RWPE1 (cell line): ENCODE measurements at places on chromosomes 11 and 22.

DNA sequence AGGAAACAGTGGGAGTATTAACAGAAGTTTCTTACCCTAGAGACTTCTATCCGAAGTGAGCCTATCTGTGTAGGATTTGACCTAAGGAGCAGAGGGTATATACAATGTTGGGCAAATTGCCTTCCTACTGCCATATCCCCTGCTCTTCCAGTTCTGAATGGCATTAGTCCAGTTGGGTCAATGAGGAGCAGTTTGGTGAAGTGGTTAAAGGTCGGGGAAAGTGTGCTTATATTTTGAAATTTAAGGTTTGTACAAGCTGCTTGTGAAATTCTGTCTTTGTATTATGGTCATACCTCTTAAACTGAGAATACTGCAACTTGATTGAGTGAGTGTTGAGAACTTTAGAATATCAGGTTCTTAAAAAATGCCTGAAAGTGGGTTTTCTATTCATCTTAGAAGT, 1.7 kb downstream of the EI24 start:
- no peak for DNase-seq

DNA sequence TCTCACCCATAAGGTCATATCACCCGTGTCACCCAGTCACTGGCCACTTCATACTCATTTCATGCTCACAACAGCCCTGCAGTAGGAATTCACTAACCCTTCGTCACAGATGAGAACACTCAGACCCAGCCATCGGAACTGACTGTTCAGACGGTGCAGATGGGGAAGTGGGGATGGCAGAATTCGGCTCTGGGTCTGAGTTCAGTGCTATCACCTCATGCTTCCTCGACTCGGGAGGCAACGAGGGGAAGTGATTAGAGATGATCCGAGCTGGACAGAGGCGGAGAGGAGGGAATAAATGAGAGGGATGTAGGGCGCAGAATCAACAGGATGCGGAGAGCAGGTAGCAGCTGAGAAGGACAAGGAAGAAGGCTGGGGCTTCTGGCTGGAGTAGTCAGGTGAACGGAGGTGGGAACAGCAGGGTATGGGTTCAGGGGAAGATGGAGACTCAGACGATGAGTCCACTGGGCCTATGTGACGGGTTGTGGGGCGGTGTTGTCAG, 4.7 kb downstream of the B3GNT6 start:
- no peak for DNase-seq

DNA sequence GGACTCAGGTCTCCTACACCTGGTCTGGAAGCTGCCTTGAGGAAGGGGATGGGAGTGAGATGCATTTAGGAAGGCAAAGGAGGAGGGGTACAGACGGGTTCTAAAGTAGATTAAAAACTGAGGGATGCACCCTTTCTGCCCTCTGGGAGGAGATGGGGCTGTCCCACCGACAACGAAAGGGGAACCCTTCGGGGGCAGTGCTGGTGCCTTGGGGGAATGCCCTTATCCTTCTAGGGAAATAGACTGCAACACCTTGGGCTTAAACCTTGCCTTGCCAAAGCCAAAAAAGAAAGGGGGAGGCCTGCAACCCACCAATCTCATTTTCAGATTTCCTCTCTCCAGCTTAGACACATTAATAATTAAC, 89.8 kb downstream of the PLEKHA7 start:
- DNase-seq: no peak

GRCh38 chr11:75035256-75035655, 46.5 kb downstream of the NEU3 start:
- DNase-seq: no peak

DNA sequence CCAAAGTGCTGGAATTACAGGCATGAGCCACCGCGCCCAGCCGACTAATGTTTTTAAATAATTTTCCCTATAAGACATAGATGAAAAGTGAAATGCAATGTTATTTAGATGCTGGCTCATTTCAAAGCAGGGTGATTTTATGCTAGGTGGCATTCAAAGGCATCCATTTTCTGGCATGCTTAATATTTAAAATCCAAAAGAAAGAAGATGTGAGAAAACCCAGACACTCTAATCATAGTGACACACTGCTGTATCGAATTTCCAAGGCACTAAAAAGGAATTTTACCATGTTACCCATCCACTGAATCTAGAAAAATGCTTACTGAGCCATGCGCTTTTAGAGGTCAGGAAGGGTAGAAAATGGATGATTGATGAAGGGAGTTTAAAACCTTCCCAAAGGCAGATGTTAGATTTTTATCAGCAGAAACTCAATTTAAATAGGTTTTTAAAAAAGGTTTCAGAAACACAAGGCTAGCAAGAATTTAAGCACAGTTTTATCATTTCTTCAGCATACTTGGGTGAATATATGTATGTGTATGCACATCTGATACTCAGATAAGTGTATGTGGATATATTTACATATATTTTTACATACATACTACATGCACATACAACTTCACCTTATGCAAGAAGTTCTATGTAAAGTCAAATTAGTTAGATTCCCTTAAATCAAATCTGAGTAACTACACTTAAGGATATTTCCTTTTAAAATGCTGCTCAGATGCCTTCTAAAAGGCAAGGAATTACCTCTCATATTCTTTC, 24.1 kb upstream of the CCDC89 start:
- DNase-seq: no peak

- peak; percentile 18 for DNase-seq
These were observed 152.8 kb upstream of the ZBED5 start for GRCh38 chr11:11010624-11011127.

- DNase-seq: no peak
These were observed 27.3 kb upstream of the RAB38 start for GRCh38 chr11:88202498-88202897.

DNA sequence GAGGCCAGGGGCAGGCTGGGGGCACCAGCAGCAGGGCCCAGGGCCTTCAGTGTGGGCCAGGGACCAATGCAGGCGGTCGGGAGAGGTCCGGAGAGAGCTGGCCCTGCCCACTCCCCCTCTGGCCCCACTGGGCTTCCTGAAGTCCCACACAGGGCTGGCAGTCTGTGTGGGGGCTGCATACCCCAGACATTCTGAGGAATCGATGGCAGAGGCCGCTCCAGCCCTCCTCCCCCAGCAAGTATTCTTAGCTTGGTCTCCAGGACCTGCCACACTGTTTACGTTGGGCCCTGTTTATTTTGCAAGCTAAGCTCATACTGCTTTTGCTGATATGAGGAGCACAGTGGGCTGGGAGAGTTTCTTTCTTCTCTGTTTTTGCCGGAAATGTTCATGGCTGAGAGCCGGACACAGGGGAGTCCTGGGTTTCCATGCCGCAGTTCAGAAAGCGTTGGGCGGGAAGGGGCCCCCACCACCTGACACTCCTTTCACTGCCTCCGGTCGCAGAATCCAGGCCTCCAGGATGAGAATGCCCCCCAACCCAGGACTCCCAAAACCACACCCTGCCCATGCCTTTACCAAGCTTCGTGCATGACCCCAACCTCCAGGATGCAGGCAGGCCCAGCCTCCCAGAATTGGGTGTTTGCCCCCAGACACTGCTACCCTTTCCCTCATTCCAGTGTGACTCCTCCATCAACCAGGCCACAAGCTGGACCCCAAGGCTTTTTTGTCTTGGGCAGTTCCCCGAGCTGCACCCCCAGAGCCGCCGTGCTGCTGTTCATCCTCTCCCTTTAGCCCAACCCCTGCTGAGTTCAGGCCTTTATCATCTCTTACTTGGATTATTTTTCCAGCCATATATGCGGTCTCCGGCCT, 81.8 kb upstream of the KCNQ1OT1 start:
- DNase-seq: no peak

DNA sequence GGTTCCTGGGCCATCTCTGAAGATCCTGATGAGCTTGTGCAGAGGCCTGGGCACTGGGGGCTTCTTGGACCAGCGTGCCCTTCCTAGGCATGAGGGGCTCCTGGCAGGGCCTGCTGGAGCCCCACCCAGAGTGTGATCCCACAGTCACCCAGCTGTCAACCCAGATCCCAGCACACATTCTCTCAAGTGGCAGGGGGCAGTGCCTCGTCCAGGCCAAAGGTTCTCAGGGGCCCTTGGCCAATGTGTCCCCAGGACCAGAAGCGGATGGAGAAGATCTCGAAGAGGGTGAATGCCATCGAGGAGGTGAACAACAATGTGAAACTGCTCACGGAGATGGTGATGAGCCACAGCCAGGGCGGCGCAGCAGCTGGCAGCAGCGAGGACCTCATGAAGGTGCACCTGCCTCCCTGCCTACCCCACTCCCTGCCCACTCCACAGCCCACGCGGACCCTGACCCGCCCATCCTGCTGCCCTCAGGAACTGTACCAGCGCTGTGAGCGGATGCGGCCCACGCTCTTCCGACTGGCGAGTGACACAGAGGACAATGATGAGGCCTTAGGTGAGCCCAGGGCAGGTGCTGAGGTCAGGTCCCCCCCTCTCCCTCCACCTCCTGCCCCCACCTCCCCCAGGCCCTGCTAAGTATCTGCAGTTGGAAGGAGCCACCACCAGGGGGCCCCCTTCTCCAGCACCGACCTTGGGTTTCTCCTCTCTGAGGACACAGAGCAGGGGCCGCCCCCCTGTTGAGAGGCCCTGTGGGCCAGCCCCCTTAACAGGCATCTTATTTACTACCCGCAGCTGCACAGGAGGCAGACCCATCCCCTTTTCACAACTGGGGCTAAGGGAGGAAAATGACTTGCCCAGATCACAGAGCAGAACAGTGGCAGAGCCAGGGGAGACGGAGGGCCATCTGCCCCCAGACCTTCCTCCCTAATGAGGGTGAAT, 14.7 kb downstream of the GGA1 start:
- peak; percentile 54 for DNase-seq

DNA sequence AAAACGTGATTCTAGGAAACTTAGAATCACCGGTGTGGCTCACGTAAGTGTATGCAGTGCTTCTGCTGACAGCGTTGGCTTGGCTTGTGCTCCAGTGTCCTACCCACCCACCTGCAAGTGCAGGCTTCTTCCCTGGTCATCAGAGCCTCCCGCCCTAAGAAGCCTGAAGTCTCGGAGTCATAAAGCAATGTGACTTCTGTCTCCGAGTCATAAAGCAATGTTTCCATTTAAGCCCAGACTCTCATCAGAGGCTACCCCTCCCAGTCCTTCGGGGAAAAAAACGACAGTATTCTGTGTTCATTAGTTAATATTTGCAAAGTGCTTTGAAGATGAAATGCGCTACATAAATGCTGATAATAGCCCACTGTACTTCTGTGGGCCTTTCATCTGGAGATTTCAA, 293.8 kb downstream of the OPCML start:
- no peak for DNase-seq

GRCh38 chr11:88415495-88415894, 78.0 kb upstream of the CTSC start:
- DNase-seq: no peak

DNA sequence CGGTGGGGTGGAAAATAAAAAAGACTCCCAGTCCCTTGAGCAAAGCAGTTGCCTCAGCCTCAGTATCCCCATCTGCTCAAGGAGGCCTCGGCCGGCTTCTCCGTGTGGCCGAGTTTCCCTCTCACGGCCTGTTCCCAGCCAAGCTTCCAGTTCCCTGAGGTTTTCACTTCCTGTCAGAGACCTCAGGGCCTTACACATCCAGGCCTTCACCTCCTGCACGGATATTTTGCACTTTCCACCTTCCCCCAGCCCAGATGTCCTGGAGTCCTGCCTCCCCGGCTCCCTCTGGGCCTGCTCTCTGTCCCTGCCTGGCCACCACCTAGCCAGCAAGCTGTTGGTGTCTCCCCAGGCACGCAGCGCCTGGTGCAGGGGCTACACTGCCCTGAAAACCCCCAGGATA, 41.1 kb upstream of the CD82 start:
- DNase-seq: no peak

DNA sequence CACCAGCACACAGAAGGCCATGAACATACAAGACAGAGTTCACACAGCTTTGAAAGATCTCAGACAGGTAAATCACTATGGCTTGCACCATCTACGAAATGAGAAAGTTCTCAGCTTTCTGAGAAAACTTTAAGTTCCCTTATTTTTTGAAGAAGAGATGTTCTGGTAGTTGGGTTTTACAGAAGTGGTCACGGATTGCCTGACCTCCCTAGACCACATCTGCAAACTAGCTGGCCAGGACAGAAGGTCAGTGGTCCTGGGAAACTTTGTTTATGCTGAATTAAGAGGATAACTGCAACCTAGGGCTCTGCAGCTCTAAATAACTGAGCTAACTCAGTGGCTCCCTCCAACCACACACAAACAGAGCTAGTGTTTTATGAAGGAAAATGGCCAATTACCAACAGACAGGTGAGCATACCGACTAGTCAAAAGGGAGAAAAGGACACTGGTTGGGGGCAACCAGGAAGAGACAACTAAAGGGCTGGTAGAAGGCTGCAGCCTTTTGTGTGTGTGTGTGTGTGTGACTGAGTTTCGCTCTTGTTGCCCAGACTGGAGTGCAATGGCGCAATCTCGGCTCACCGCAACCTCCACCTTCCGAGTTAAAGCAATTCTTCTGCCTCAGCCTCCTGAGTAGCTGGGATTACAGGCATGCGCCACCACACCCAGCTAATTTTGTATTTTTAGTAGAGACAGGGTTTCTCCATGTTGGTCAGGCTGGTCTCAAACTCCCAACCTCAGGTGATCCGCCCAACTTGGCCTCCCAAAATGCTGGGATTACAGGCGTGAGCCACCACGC, 8.5 kb upstream of the SCN2B start:
- DNase-seq: no peak

DNA sequence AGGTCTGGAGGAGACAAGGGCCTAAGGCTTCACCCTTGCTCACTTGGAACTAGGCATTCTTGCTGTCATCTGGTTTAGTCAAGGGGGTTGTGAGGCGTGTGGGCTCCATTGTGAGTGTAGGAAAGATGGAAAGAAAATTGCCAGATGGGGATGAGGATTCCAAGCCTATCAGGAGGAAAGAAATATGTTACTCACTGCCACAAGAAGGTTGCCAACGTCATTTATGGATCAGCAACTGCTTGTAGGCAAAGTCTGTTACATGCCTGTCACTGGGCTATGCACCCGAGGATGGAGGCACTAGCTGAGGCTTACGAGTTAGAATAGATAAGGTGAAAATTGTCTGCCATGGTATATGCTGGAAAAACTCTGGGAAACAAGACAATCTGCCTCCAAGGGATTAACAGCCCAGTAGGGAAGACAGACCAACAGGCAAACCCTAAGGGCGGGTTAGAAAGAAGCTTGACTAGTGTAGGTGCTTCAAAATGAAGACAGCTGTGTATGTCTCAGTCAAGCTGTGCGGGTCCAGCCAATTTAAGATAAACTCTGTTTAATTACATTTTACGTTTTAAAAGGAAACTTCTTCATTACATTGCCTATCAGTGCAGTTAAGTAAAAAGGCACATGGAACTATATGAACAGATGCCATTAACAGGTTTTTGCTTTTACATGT, 47.4 kb downstream of the SNX19 start:
- DNase-seq: no peak

DNA sequence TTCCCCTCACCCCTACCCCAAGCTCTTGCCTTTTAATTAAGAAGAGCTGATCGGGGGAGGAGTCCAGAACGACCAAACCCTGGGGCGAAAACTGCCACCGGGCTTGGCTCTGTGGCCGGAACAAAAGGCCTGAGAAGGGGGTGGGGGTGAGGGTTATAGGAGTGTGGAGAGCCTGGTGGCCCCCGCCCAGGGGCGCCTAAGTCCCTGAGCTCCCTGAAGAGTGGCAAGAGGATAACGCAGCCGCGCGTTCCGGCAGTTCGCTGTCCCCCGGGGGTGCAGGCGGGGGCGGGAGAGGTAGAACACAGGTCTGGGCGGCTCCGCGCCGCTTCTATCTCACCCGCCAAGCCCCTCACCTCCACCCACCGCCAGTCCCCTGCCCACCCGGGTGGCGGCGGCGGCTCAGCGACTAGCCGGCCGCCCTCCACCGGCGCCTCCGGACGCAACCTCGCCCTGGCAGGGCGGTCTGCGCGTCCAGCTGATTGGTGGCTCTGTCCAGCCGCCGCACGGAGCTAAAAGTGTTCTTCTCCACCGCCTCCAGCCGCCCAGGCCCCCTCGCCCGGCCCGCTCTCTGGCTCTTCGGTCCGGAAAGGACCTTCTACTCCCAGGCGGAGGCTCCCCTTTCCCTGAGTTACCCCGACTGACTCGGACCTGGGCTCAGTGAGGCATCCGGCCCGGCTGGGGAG, 18.7 kb upstream of the BDNF start:
- peak; percentile 42 for DNase-seq
